Sigmoid colon (tissue), 7 donors: ENCODE measurements at places on chromosomes 4 and X. TPM values are rescaled to one million over a fixed set of nuclear protein-coding genes. Genes with fewer than 3 reads are reported as not detected.

Gene MAML3
- polyA plus RNA-seq, result 4.2 TPM

DNA sequence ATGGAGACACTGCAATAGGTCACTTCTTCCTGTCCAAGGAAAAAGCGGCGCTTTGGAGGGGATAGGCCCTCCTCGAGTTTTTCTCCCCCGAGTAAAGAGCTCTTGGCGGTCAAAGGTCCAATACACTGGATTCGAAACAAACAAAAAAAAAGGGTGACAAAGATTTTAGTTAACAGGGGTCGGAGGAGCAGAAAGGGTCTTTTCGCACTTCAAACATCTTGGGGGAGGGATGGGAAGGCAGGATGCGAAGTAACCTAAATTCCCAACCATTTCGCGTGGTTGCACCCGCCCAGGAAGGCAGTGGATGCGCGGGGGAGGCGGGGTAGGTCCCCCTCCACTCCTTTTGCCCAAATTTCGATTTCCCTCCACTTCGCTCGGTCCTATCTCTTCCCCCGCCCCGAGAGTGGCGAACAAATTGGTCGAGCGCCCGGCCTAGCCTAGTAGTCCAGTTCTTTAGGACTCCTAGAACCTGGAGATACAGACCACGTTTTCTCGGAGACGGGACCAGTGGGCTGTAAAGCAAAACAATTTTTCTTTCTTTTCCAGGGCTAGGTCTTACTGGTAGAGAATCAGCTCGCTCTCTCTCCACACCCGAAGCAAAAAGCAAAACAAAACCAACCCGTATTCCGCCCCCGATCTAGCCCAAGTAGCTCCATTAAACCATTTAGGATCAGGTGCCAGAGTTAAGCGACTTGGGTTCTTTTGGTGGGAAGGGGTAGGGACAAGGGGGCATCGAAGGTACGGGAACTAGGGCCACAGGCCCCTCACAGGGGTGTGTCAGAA lies 2.0 kb upstream of the STAG2 start:
- DNase-seq, result peak; percentile 81

- no peak for DNase-seq
Observed at GRCh38 chr4:151114986-151115385, 15.6 kb downstream of the RPS3A start.

DNA sequence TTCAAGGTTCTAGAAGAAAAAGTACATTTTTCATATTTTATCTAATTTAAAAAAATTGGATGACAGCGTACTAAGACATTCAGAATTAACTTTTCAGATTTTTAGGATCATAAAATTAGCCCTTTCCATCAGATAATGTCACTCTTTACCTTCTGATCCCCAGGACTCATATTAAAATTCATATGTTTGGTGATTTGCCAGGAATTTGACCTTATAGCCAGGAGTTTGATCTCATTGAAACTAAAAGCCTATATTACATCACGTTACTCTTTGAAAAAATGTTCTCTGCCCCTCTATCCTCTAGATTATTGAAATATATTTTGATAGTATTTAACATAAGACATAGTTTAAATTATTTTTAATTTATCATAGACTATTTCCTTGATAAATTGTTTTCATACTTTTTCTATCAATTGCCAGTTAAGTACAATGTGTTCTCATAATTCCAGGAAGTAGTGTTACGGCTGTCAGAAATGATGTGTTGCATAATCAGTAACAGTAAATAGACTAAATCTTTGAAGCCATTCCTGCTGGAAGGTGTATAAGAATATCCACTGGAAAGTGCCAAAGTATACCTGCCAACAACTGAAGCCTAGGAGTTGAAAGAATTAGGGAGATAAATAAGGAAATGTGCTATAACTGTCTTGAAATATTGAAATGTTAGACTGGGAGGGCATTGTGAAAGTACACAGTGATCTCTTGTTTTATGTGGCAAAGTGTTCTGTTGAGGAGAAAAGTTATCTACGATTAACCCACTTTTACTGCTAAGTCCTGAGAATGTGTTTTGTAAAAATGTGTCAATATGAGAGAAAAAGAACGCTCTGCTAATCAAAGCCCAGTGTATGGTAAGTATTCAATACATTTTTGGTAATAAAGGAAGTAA lies 32.9 kb upstream of the PDGFC start:
- no peak for DNase-seq

Gene MAGIX
- 13.6 TPM for polyA plus RNA-seq

- no peak for DNase-seq
Observed at GRCh38 chr4:71784569-71785197, 804 bp upstream of the GC start.

Gene HSFX1
- polyA plus RNA-seq, result not detected

DNA sequence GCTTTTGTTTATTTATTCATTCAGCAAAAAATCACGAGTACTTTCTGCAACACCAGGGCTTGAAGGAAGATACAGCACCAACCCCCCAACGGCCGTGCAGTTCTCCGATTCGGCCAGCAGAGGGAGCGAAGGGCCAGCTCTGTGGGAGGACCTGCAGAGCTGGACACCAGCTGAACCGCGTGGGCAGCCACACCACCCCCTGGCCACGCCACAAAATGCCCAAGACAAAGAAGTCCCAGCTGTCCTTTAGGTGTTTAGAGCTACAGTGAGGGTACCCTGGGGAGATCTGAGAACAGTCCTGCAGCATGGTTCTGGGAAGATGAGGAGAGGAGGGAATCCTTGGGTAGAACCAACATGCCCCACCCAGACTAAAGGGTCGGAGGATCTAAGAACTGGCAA lies 83.1 kb downstream of the RELL1 start:
- DNase-seq, result peak; percentile 88

- DNase-seq, result no peak
Observed at GRCh38 chrX:43702079-43702524, 46.0 kb downstream of the MAOA start.

DNA sequence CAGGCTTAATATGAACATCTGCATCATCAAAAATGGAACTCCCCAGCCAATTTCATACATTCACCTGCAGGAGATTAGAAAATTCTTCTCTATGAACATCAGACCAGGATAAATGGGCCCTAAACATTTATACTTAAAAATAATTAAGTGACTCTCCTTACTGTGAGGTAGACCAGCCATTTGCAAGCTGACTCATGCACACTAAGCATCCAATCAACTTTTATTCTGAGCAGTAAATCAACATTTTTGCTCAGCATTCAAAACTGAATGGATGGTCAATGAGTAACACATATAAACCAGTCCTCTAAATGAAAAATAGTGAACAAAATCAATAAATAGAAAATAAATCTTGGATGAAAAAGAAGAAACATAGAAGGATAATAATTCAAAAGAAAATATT lies 19.9 kb upstream of the PCDH10 start:
- no peak for DNase-seq

DNA sequence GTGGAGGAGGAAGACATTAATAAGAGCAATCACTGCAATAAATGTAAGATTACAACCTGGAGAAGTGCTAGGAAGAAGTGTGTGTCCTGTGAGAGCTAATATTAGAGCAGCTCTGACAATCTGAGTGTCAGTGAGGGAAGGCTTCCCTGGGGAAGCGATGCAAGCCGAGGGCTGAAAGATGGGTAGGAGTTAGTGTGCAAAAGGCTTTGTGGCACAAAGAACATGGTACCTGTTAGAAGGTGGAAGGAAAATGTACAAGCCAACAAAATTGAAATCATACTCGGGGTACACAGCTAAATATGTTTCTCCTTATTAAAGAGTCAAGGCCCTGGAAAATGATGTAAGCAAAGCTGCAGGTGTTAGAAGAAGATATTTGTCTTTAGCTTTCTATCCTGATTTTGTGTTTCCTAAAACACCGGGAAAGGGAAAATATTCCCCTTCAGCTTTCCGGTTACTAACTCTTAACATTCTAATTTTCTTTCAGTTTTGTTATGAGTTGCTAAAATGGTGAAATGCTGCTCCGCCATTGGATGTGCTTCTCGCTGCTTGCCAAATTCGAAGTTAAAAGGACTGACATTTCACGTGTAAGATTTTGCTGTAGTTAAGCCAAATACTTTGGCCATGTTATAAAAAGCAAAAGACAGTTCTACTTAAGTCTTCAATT lies 808 bp downstream of the THAP6 start:
- no peak for DNase-seq

Gene AMBN
- not detected for polyA plus RNA-seq

DNA sequence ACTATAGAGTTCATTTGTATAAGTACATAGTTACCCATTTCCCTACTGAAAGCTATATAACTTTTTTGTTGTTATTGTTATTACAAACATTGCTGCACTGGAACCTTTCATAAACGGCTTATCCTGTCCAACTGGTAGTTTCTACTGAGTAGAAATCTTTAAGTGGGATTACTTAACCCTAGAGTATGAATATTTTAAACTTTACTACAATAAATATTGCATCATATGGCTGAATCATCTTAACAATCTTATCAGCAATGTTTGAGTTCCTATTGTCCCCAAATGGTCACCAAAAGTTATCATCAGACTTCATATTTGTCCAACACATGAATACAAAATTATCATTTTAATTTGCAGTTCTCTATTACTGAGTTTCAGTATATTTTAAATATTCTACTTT lies 40.5 kb downstream of the LCORL start:
- no peak for DNase-seq

- peak; percentile 75 for DNase-seq
Observed at GRCh38 chrX:73850124-73851013, 287.4 kb downstream of the CHIC1 start.

Gene DRD5
- polyA plus RNA-seq, result not detected

Gene AFM
- not detected for polyA plus RNA-seq

Gene GABRQ
- polyA plus RNA-seq, result not detected

Gene MID1IP1
- 40.8 TPM for polyA plus RNA-seq

DNA sequence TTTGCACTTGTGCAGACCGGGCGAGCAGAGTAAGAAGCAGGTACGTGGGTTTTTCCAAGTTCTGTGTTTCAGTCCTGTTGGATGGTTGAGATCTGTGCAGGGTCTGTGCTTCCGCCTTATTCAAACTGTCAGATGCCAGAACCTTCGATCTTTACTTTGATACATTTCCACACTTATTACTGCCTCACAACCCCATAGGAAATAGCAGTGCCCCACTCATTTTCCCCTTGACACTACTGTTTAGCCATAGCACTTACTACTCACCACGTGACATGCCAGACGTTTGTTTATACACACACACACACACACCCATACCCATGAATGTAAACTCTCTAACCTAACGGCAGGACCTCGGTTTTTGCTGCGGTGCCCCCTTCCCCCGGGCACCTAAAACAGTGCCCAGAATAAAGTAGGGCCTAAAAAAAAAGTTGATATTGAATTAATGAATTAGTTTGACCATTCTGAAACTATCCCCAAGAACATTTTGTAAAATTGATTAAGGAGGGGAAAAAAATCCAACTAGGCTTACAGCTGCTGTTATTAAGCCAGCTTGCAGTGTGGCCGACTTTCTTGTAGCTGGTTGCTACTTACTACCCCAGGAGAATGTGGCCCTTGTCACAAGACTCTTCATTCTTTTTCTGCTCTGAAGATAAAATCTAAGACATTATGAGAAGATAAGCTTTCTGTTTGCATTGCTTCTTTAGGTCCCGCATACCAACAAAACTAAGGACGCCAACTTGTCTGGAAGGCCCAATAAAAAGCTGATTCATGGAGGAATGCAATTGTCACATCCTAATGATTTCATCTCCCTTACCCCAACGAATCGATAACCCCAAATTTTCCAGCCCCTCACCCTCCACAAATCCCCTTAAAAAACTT lies 704 bp upstream of the SEPSECS start:
- no peak for DNase-seq

- no peak for DNase-seq
Observed at GRCh38 chr4:68256284-68256683, 10.8 kb upstream of the TMPRSS11B start.

Gene PRKG2
- polyA plus RNA-seq, result 19.9 TPM

GRCh38 chr4:18684932-18685331 lies 663.4 kb upstream of the LCORL start:
- DNase-seq, result no peak

Gene STK32B
- polyA plus RNA-seq, result 3.0 TPM

DNA sequence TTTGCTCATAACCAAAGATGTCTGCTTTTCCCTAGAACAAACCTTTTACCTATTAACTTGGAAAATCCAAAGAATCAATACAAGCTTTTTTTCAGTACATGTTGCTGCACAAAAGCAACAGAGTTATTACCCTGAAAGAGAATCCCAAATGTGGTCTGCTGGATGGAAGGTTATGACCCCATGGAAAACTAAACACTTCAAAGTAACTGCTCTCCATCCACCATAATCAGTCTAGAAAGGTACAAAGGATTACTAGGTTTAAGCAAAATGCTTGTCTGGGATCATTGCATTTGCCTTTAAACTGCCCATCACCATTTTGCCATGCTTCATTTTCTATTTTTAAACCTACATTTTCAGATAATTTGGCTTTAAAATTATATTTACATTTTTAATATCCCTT lies 11.7 kb downstream of the MMRN1 start:
- DNase-seq, result no peak

GRCh38 chr4:79425586-79425985 lies 17.6 kb upstream of the GK2 start:
- no peak for DNase-seq

DNA sequence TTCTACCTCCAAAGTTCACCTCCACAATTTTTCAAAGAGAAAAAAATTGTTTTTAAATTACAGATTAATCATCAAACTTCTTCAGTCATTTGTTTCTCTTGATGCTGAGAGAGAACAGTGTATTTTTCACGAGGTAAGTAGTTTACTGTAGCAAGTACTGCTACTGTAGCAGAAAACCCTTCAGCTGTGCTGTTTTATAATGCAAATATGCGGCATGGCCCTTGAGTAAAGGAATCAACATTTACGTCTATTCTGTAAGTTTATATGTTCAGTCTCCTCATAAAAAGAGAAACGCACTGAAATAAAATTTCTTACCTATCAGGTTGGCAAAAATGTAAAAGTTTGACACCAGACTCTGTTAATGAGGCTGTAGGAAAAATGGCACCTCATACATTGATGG lies 399.0 kb downstream of the NKX6-1 start:
- no peak for DNase-seq

Gene UGT2B17
- not detected for polyA plus RNA-seq

GRCh38 chr4:156515295-156515694 lies 456.3 kb downstream of the PDGFC start:
- no peak for DNase-seq

Gene STARD8
- 2.9 TPM for polyA plus RNA-seq

Gene NLGN4X
- 1.7 TPM for polyA plus RNA-seq

- DNase-seq, result no peak
Observed at GRCh38 chrX:129626026-129626425, 28.7 kb downstream of the APLN start.

GRCh38 chr4:177974461-177974860 lies 532.2 kb upstream of the AGA start:
- no peak for DNase-seq

GRCh38 chrX:40146262-40147125 lies 48.7 kb upstream of the BCOR start:
- DNase-seq, result peak; percentile 75

GRCh38 chr4:60794372-60794771 lies 405.8 kb upstream of the ADGRL3 start:
- DNase-seq, result no peak
